H1 (cell line): ENCODE measurements at places on chromosomes 12 and 14.

DNA sequence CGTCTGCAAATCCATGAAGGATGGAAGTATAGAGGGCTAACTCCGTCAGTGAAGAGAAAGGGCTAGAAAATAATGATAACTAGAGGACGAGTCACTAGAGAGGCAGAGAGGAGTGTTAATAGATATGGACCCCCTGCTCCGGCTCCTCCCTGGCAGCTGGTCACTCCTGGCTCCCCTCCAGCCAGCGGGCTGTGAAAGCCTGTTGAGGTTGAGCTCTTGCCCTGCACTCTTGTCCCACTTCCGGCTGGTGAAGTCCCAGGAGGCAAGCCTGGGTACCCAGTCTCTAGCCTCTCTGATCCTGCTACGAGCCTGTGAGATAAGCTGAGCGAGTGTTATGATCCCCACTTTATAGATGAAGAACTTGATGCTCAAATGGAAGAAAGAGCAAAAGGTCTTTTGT, 90.3 kb downstream of the RFX4 start:
- peak; percentile 45 for DNase-seq

DNA sequence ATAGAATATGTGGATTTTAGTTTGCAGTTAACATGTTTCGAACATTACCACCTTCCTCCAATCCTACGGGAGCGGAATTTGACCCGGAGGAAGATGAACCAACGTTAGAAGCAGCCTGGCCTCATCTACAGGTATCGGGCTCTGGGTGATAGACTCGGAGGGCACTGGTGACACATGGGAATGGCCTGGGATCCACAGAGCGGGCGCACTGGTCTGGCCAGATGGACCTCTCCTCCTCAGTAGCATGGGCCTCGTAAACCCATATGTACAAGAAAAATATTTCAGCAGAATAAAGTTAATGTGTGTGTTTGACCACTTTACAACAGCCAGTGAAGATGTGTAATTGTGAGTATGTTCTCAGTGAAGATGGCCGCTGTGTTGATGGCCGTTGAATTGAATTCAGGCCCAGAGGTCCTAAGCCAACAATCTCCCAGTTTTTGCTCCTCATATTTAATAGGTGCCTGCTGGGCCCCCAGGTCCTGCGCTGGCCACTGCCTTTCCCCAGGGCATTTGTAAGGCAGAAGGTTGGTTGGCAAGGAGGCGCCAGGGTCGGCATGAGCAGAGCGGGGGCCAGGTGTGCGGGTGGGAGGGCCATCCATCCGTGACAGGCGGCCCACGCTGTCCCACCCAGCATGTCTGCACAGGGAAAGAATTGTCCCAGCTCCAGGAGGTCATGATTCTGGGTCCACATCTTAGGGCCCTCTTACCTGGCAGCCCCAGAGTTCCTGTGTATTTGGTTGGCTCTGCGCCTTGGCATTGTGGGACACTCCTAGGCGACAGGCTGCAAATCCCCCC, 82.0 kb upstream of the DYNC1H1 start:
- no peak for DNase-seq

DNA sequence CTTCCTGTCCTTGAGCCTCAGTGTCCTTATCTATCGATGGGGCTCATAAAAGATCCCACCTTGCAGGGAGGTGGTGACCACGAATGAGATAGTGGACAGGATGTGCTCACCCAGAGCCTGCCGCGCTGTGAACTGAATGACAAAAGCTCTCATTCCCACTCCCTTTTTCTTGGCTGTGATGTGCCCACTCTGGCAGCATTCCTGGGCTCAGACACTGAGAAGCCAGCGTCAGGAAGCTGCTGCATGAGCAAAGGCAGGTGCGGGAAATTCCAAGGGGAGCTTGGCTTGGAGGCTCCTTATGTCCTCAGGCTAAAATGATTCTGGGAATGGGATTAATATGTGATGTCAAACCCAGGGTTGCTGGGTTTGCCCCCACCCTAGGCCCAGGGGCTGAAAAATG, 61.6 kb downstream of the EFCAB11 start:
- no peak for DNase-seq

- DNase-seq = no peak
These were observed 379.6 kb downstream of the FLRT2 start for GRCh38 chr14:85909581-85909980.

GRCh38 chr14:73245480-73246325, 8.4 kb downstream of the PAPLN start:
- DNase-seq = no peak

- peak; percentile 13 for DNase-seq
These were observed 10.0 kb downstream of the TUBA1B start for GRCh38 chr12:49121047-49121696.
